ENCODE measurements at places on chromosomes 3 and 15.

DNA sequence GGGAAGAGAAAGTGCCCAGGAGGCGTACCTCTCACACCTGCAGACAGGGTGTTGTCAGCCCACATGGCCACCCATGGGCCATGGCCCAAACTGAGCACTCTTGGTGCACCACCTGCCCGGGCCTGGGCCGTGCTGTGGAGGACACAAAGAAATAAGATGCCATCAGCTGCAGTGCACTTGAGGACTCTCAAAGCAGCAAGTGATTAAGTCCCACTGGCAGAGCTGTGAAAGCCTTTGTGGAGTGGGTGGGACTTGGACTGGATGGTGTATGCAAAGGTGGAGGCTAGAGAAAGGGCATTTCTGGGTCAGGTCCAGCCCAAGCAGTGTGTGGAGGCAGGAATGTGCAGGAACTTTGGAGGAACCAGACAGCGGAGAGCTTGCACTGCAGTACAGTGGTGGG is 122.3 kb downstream of the MEGF11 start:
- DNase-seq = no peak

DNA sequence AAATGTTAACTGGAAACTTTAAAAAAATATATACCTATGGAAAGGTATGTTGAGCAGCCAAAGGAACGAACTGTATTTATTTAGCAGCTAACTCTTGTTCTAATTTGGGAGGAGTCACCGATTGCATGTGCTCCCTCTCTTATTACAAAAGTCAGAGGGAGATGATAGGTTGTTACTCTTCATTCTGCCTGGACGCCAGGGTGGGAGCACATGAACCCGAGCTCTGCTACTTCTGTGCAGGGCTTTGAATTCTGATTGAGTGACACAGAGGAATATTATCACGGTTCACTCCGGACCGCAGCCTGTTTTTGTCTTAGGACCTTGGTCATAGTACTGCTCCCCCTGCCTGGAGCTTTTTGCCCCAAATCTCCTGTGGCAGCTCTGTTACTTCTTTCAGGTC is 36.9 kb upstream of the LRIG1 start:
- peak; percentile 35 for DNase-seq

- DNase-seq = no peak
Measured at GRCh38 chr15:41051139-41051538, 64.9 kb downstream of the INO80 start.

GRCh38 chr15:38768970-38769369 is 204.4 kb upstream of the RASGRP1 start:
- DNase-seq = peak; percentile 81

DNA sequence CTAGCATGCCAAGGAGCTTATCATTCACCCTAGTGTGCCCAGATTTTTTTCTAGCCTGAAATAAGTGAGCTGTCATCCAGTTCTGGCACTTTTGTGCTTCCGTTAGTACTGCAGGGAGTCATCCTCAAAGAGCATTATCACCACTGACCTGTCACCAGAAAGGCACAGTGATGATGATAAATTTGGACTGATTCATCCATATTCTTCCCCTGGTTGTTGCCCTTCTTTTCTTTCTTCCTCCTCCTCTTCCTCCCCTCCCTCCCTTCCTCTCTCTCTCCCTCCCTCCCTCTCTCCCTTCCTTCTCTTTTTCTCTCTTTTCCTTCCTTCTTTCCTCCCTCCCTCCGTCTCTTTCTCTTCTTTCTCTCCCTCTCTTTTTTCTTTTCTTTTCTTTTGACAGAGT is 21.3 kb downstream of the SLC35G2 start:
- DNase-seq = no peak

GRCh38 chr3:14141602-14142341 is 16.9 kb downstream of the TMEM43 start:
- DNase-seq = no peak

GRCh38 chr3:13844911-13845310 is 35.0 kb downstream of the WNT7A start:
- DNase-seq = no peak

- no peak for DNase-seq
Measured at GRCh38 chr15:40192942-40193341, 32.1 kb downstream of the BUB1B start.

GRCh38 chr3:31369637-31370379 is 162.9 kb upstream of the STT3B start:
- no peak for DNase-seq

DNA sequence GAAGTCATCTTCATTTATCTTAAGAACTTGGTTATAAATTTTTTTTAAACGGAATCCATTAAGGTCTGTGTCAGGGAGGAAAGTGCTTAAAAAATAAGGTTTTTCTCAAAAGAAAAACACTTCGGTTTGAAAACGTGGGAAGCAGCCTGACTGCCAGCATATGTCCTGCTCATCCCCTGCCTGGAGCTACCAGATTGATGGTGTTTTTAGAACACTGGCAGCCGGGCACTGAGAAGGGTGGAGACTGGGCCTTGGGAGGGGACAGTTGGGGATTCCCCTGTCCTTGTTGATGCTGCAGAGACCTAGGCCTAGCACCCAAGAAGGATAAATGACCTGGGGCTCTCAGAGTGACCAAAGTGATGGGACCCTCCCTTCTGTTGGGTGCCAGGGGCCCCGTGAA is 296.9 kb downstream of the EPHB1 start:
- DNase-seq = no peak

- peak; percentile 52 for DNase-seq
Measured at GRCh38 chr3:192817506-192817905, 90.2 kb upstream of the FGF12 start.

- DNase-seq = peak; percentile 68
Measured at GRCh38 chr3:69085168-69085832, 563 bp downstream of the ARL6IP5 start.

GRCh38 chr3:114270019-114270418 is 23.8 kb upstream of the TIGIT start:
- DNase-seq = no peak

DNA sequence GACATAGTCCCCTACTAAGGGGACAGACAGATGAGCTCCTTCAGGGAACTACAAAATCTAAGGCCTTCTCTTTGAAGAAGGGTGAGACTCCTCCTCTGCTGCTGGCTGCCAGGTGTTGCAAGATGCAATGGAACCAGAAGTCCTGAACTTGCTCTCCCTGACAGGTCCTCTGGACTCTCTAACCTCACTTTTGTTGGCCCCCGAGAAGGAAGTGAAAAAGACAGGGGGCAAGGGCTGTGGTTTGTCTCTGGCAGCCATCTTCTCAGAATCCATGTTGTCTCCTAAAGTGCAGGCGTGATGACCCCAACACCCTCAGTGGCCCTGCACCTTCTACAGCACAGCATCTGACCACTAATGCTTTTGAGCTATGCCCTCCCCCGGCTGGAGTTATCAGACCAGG is 292.5 kb downstream of the CHST2 start:
- DNase-seq = no peak

- DNase-seq = no peak
Measured at GRCh38 chr3:142935963-142936362, 27.5 kb downstream of the PAQR9 start.

GRCh38 chr15:46961795-46962194 is 755.5 kb upstream of the SEMA6D start:
- DNase-seq = no peak

DNA sequence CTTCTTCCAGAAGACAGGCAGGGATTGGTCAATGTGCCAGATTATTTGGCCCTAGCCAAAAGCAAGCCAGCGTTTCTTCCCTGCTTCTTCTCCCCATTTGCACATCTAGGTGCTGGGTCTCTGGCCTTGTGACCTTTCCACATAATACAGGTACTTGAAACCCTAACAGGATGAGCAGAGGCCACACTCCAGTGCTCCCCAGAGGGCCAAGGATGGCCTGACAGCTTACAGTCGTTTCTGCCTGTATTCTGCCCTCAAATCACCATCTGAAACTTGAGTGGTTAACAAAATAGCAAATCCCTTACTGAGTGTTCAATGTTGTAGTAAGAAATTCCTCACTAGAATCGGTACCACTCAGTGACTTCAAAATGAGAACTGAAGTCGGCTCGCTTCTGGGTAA is 29.1 kb downstream of the MKRN2 start:
- DNase-seq = no peak

DNA sequence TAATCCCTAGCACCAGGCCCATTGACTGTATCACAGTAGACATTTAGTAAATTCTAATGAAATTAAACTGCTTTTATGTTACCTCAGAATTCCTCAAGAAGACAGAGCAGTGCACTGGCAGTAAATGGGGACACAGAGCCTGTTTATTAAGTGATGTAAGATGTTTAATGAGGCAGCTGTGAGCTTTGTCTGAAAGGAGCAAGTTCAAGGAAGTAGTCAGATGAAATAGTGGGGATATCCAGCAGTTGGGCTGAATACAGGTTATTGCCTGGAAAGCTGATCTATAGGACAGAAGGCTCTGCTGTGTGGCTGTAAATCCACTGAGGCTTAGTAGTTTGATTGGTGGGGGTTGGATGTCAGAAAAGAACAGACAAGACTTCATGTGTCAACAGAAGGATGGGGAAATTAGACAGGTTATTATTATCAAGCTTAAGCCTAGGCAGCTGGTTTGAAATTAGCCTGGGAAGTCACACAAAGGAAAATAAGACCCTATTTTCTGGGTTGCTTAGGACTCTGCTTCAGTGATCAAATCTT is 62.2 kb downstream of the PFN2 start:
- no peak for DNase-seq

GRCh38 chr3:117602058-117602644 is 892.6 kb downstream of the TUSC7 start:
- DNase-seq = no peak

DNA sequence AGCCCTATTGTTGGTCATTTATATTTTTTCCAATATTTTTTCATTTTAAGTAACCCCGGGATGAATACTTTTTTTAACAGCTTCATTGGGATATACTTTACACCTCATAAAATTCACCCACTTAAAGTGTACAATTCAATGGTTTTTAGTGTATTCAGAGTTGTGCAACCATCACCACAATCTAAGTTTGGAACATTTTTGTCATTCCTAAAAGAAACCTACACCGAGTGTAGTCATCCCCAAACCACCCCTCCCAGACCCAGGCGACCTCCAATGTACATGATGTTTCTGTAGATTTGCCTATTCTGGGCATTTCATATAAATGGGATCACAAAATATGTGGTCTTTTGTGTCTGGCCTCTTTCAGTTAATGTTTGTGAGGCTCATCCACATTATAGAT is 118.3 kb upstream of the FRMD4B start:
- DNase-seq = no peak

DNA sequence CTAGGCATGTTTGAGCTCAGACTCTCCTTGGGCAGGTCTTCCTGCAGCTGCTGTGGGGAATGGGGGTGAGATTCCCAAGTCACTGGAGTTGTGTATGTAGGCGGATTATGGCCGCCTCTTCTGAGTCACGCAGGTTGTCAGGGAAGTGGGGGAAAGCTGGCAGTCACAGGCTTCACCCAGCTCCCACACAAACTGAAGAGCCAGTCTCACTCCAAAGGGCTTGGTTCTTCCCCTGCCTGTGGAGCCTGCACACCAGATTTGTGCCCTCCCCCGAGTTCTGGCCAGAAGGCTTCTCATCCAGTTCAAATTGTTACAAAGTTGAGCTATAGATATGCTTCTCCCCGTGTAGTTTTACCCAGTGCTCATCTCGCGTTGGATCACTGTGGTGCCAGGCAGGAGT is 53.5 kb downstream of the CPNE4 start:
- no peak for DNase-seq

DNA sequence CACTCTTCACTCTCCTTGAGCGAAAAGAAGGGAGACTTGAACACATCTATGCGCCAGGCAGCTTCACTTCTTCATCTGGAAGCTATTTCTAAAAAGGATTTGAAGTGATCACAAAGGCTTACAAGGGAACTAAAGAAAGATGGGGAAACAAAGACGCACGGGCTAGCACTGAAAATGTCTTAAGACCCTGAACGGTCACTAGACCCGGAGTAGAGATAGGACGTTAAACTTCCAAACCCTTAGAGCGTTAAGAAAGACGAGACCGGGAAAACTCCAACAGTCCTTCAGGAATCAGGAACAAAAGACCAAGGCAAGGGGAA is 47.5 kb upstream of the EPHB3 start:
- no peak for DNase-seq

DNA sequence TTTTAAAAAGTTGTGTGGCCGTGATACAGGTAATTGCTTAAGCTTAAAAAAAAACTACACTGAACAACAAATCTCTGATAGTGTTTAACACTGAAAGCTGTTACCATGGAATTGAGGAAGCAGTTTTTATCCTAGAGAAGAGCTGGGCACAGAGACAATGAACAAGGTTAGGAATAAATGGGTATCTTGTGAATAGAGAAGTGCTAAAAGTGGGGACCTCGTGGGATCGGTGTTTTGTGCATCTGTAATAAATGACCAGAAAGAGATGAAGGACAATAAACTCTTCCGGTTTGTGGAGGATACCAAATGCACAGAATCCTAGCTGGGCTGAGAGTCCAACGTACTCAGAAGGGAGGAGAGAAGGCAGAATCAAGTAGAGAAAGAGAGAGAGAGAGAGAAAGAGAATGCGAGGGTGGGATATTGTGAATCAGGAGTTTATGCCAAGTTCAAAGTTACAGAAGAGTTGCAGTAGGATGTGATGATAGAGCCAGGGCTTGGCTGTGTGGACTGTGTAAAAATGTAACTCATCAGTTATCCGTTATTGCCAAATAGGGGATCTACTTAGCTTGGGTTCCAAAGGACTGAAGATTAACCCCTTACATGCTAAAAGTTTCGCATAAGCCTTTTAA is 148.9 kb downstream of the IL20RB start:
- no peak for DNase-seq

- peak; percentile 24 for DNase-seq
Measured at GRCh38 chr3:127387119-127387518, 99.3 kb upstream of the PRR20G start.

- no peak for DNase-seq
Measured at GRCh38 chr15:40038275-40038637, 725 bp downstream of the SRP14 start.

GRCh38 chr3:142618917-142619461 is 22.8 kb downstream of the PLS1 start:
- DNase-seq = no peak

GRCh38 chr3:42526616-42527367 is 24.3 kb downstream of the VIPR1 start:
- peak; percentile 63 for DNase-seq

DNA sequence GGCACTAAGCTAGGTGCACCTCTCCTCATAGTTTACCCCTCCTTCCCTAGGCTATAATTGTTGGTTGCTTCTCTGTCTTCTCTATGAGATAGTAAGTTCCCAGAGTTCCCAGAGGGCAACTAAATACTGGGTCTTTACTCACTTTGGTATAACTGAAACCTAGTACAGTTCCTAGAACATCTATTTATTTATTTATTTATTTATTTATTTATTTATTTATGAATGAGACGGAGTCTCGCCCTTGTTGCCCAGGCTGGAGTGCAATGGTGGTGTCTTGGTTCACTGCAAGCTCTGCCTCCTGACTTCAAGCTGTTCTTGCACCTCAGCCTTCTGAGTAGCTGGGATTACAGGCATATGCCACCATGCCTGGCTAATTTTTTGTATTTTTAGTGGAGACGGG is 71.1 kb upstream of the FLNB start:
- no peak for DNase-seq
